ENCODE measurements at places on chromosomes 2 and 18. TPM values are rescaled to one million over a fixed set of nuclear protein-coding genes. Genes with fewer than 3 reads are reported as not detected.

Gene GCG
- not detected for total RNA-seq

Gene COLEC11
- total RNA-seq: 60.1 TPM

Gene KCMF1
- 57.5 TPM for total RNA-seq

Gene FAM228A
- total RNA-seq: 0.65 TPM

Data from adrenal gland (tissue), 19 donors.